ENCODE measurements at places on chromosomes 5 and 9. TPM values are rescaled to one million over a fixed set of nuclear protein-coding genes. Genes with fewer than 3 reads are reported as not detected.

DNA sequence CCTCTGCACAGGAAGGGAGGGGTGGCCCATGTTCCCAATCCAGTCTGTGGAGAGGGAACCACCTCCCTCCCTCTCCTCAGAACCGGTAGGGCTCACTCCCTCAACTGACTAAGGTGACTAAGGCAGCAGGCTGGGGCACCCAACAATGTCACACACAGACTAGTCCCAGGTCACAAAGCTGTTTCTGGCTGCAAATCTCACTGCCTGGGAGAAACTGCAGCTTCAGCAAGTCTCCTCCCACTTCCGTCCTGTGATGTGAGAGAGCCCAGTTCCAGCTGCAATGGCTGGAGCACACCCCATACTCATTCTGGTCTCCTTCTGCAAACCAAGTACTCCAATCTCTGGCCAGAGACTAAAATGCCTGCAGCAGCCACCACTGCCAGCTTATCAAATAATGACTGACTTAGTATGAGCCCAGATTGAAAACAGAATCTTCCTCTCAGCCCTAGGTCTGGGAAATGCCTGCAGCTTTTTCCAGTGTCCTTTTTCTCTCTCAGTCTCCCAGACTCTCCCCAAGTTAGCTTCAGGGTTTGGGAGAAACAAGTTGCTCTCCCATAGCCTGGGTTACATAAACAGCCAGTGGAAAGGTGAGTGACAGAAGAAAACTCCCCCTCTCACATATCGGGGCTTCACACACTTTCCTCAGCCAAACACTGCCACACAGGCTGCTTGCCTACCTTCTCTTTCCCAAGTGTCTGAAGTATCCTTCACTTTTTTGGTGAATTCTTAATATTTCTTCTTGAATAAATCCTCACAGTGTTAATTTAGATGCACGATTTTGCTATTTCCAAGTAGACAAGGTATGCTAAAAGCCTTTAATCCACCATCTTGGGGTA is 247.4 kb upstream of the RASA1 start:
- no peak for DNase-seq

DNA sequence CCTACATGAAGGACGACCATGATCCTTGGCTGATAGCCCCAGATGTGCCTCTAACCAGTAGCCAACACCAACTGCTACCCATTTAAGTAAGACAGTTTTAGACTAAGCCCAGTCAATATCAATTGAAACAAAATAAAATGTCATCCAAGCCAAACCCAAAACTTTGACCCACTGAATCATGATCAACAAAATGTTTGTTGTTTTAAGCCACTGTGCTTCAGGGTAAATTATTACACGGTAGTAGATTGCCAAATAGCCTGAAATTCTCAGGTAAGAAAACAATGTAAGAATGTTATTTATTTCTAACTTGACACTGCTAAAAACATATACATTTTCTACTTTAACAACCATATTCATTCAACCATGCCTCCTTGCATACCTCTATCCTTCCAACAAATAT is 105.5 kb upstream of the PAPPA start:
- no peak for DNase-seq

DNA sequence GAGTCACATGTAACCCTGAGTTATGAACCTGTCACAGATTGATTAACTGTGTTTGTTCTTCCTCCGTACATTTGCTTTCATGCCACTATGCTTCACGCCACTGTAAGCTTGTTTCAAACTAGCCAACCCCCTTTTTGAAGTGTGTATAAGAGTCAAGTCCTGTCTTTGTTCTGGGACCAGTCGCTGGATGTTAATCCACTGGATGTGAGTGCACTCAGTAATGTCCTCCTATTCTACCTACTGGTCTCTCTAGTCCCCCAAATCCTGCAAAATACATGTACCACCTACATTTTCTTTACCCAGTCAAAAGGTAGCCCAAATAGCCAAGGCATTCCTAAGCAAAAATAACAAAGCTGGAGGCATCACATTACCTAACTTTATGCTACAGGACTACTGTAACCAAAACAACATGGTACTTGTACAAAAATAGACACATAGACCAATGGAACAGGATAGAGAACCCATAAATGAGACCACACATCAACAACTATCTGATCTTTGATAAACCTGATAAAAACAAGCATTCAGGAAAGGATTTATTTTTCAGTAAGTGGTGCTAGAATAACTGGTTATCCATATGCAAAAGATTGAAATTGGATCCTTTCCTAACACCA is 1139.1 kb upstream of the SEMA6A start:
- no peak for DNase-seq

Gene FREM1
- 0.31 TPM for total RNA-seq

Data from astrocyte (in vitro differentiated cells and primary cell).